ENCODE measurements at places on chromosomes 11 and 22. TPM values are rescaled to one million over a fixed set of nuclear protein-coding genes. Genes with fewer than 3 reads are reported as not detected.
A peak's percentile ranks its signal among the peaks of the same experiment; 100 is the strongest.

GRCh38 chr11:116421529-116422185 lies 351.1 kb downstream of the BUD13 start:
- no peaks in the 10 kb centered on the region for H3K36me3 ChIP-seq
- H3K4me1 ChIP-seq, result no peaks in the 10 kb centered on the region
- no peak overlapping the region for H3K27ac ChIP-seq
- DNase-seq, result no peak
- H3K4me3 ChIP-seq, result no peak overlapping the region

GRCh38 chr11:77316733-77317342 lies 15.4 kb upstream of the GDPD4 start:
- H3K4me3 ChIP-seq, result no peak overlapping the region
- no peaks in the 10 kb centered on the region for H3K27me3 ChIP-seq
- DNase-seq, result no peak
- peaks cover 4% of the 10 kb centered on the region for H3K4me1 ChIP-seq
- no peaks in the 10 kb centered on the region for H3K36me3 ChIP-seq
- H3K27ac ChIP-seq, result no peak overlapping the region

DNA sequence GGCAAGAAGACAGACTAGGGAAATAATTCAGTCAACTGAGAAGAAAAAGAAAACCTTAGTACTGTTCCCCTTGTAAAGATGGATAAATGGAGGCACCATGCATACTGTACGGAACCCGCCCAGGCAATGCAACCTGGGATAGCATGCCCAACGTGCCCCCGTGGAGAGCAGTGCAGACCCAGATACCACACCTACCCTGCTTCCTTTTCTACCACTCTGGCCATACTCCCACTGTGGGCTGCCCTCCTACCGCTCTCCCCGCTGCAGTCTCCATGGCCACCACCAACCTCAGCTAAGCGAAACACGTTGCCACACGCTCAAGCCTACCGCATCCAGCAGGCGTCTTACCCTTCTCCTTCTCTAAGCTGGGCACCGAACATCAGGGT lies 117.4 kb upstream of the SERPIND1 start:
- peaks cover 38% of the 10 kb centered on the region for H3K27me3 ChIP-seq
- H3K36me3 ChIP-seq, result no peaks in the 10 kb centered on the region
- H3K27ac ChIP-seq, result no peak overlapping the region
- no peaks in the 10 kb centered on the region for H3K4me1 ChIP-seq
- H3K4me3 ChIP-seq, result no peak overlapping the region

GRCh38 chr22:22935546-22936157 lies 48.0 kb downstream of the IGLL5 start:
- no peaks in the 10 kb centered on the region for H3K27me3 ChIP-seq
- H3K36me3 ChIP-seq, result no peaks in the 10 kb centered on the region
- no peak overlapping the region for H3K4me3 ChIP-seq
- no peak overlapping the region for H3K27ac ChIP-seq

GRCh38 chr22:37819105-37819433 lies 4.1 kb upstream of the GALR3 start:
- H3K4me1 ChIP-seq, result 0 out of 2 replicates have a peak, but pooled peaks cover 3% of the 10 kb centered on the region
- no peaks in the 10 kb centered on the region for H3K27me3 ChIP-seq
- no peak overlapping the region for H3K27ac ChIP-seq
- no peak for DNase-seq

SPI1 gene
- total RNA-seq, result not detected

TPBGL gene
- total RNA-seq, result not detected

- DNase-seq, result peak; percentile 6
- H3K27me3 ChIP-seq, result no peaks in the 10 kb centered on the region
- H3K4me1 ChIP-seq, result peaks cover 17% of the 10 kb centered on the region
- peak overlapping the region; percentile 89 for H3K4me3 ChIP-seq
- peak overlapping the region; percentile 95 for H3K27ac ChIP-seq
These were observed 1.2 kb downstream of the EIF4ENIF1 start for GRCh38 chr22:31488346-31488883.

GRCh38 chr22:28379075-28379779 lies 300.4 kb downstream of the TTC28 start:
- DNase-seq, result no peak
- no peaks in the 10 kb centered on the region for H3K27me3 ChIP-seq
- no peak overlapping the region for H3K4me3 ChIP-seq
- H3K36me3 ChIP-seq, result no peaks in the 10 kb centered on the region

- no peak overlapping the region for H3K4me3 ChIP-seq
- no peaks in the 10 kb centered on the region for H3K4me1 ChIP-seq
- DNase-seq, result no peak
These were observed 8.9 kb downstream of the OR4X1 start for GRCh38 chr11:48272606-48273005.

GRCh38 chr11:24155792-24156191 lies 341.1 kb upstream of the LUZP2 start:
- H3K4me1 ChIP-seq, result no peaks in the 10 kb centered on the region
- H3K27me3 ChIP-seq, result no peaks in the 10 kb centered on the region
- DNase-seq, result no peak
- no peak overlapping the region for H3K4me3 ChIP-seq
- H3K36me3 ChIP-seq, result no peaks in the 10 kb centered on the region

DNA sequence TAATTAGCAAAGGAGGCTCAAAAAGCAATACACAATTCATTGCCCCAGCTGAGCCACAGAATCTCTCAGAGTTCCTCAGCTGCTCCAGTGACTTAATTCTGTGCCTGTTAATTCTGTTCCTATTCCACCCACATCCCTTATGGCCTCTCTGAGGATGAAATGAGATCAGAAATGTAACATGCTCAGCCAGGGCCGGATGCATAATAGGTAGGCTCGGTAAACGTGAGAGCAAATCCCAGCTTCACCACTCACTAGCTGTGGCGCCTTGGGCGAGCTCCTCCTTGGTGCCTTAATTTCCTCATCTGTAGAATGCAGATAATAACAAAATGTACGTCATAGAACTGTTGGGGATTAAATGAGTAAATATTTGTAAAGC lies 42.8 kb upstream of the DKK3 start:
- H3K4me3 ChIP-seq, result no peak overlapping the region
- no peak for DNase-seq
- H3K4me1 ChIP-seq, result peaks cover 6% of the 10 kb centered on the region
- no peaks in the 10 kb centered on the region for H3K27me3 ChIP-seq

DNA sequence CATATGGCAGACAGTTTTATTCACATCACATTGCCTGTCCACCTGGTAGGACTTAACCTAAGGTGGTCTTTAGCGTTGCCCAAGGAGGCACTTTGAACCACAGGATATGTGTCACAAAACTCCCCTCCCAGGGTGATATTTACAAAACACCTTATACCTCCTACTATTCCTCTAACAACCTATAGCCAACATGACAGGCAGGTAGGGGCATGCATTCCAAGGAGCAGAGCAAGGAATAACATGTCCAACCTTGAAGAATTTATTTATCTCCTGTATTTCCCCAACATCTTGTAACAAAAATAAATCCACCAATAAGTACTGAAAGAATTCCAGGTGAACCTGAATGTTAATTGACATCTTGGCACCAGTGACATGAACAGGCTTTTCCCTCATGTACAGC lies 60.5 kb downstream of the SVIP start:
- no peak for DNase-seq
- no peak overlapping the region for H3K4me3 ChIP-seq
- no peaks in the 10 kb centered on the region for H3K36me3 ChIP-seq
- no peaks in the 10 kb centered on the region for H3K4me1 ChIP-seq

SAMM50 gene
- 48.3 TPM for total RNA-seq

All from GM23248 (cell line).